ENCODE measurements at places on chromosomes 12 and 14. TPM values are rescaled to one million over a fixed set of nuclear protein-coding genes. Genes with fewer than 3 reads are reported as not detected.

GRCh38 chr14:53683229-53683628, 273.4 kb downstream of the BMP4 start:
- no peak for DNase-seq

GRCh38 chr12:131552492-131552863, 158.4 kb upstream of the SFSWAP start:
- DNase-seq: no peak

Gene SERPINA10
- 0.31 TPM for total RNA-seq

GRCh38 chr12:50110762-50111351, 1.2 kb upstream of the COX14 start:
- peak; percentile 72 for DNase-seq

DNA sequence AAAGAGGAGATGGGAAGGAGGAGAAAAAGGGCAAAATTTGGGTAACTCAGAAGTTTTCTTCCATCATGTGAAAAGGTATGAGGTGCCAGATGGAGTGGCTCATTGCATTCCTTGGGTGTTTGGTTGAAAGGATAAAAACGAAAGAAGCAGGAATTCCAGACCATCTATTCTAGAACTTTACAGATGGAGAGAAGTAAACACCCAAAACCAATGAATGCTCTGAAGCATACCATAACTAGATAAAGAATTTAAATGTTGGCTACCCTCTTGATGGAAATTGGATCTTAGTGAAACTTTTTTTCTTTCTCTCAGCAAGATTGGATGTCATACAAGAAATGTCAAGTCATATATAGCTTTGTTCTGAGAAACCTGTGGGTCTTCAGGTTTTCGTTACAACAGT, 175.6 kb upstream of the FAR2 start:
- DNase-seq: no peak

DNA sequence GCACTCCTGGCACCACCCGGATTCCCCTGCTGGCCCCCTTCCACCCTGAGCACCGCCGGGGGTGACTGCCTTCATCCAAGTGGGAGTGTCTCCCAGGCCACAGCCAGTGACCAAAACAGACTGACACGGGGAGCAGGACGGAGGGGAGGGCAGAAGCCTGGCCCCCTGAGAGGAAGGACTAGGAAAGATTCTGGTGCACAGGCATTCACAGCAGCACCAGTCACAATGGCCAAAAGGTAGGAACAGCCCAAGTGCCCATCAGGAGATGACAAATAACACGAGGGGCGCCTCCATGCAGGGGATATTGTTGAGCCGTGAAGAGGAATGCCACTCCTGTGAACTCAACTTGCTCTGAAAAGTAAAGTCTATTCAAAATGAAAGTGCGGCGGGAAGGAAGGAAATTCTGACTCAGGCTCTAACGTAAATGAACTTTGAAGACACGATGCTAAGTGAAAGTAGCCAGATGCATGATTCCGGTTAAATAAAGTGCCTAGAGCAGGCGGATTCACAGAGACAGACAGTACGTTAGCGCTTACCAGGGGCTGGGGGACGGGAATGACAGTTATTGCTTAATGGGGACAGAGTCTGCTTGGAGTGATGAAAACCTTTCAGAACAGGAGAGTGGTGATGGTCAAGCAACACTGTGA, 146.1 kb upstream of the NCOR2 start:
- no peak for DNase-seq

GRCh38 chr12:24198936-24199671, 249.6 kb upstream of the SOX5 start:
- DNase-seq: no peak

Gene CLEC6A
- total RNA-seq: not detected

- DNase-seq: no peak
Measured at GRCh38 chr12:15699886-15700285, 89.3 kb downstream of the EPS8 start.

- no peak for DNase-seq
Measured at GRCh38 chr12:118190266-118190665, 54.3 kb downstream of the PEBP1 start.

DNA sequence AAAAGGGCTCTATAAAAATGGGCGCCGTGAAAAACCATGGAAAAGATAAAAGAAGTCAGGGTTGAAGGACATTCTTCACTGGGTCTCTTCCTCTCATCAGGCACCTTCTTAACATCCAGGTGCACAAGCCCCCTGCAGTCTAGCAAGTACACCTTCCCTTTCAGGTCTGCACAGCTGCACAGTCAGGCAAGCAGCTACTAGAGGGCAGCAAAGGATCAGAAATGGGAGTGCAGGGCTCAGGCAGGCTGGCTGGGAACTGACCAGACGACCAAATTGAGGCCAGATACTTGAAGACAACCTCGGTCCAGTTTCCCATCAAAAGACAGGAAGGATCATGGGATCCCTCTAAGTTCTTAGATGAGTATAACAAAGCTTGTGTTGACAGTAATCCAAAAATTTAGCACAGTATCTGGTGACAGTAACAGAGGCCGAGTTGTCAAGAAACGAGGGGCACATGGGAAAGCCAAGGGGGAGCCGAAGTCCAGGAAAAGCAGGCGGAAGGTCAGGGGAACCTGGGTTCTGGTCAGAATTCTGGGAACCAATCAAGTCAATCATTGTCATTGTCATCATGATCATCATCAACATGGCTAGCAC, 10.1 kb upstream of the GRIP1 start:
- DNase-seq: peak; percentile 28

GRCh38 chr14:91925001-91925726, 22.3 kb downstream of the FBLN5 start:
- DNase-seq: no peak

- no peak for DNase-seq
Measured at GRCh38 chr12:124856132-124856841, 7.4 kb downstream of the SCARB1 start.

Gene LALBA
- total RNA-seq: not detected

DNA sequence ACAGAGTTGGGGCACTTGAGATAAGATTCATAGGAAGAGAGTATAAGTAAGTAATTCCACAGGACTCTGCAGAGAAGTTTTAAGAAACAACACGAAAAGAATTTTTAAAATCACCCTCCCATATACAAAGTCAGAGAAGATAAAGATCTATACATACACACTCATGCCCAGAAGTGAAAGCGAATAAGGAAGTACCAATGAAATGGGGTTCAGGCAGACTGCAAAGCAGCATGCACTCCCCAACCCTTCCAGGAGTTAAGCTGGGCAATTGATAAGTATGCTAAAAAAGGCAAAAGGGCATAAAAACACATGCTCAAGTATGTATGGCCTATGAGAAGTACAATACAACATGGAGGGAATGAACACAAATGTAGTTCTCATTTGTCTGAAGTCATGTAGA, 246.2 kb upstream of the GRIP1 start:
- no peak for DNase-seq

DNA sequence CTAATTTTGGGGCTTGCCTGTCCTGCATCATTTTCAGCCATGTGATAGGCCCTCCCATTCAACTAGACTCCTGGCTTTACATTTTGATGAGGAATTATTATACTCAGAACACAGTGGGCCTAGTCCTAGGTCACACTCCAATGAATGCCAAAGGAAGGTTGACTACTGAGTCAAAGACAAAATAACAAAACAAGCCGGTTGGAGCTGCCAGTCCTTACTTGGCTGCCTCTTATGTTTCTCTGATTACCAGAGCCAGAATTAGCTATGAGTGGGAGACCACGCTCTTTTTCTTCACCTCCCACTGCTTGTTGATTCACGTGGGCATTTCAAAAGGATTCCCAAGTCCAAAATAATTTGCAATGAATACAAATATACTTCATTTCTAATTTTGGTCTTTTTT, 78.1 kb upstream of the USP44 start:
- no peak for DNase-seq

Gene INHBC
- total RNA-seq: not detected

GRCh38 chr12:68042212-68042699, 53.0 kb downstream of the IFNG-AS1 start:
- no peak for DNase-seq

DNA sequence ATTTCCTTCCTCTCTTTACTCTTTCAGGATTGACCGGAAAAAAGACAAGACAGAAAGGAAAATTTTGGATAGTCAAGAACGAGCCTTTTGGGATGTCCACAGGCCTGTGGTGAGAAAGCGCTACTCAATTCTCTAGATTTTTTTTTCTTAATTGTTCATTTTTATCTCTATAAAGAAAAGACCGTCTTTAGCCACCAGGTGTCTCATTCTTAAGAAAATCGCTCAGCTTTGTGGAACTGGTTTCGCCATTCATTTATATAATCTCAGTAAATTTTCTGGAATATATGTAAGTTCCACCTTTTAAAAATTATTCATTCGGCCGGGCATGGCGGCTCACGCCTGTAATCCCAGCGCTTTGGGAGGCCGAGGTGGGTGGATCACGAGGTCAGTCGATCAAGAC, 421.1 kb downstream of the DPF3 start:
- DNase-seq: no peak

GRCh38 chr12:53061404-53062010, 11.6 kb downstream of the TNS2 start:
- peak; percentile 79 for DNase-seq

DNA sequence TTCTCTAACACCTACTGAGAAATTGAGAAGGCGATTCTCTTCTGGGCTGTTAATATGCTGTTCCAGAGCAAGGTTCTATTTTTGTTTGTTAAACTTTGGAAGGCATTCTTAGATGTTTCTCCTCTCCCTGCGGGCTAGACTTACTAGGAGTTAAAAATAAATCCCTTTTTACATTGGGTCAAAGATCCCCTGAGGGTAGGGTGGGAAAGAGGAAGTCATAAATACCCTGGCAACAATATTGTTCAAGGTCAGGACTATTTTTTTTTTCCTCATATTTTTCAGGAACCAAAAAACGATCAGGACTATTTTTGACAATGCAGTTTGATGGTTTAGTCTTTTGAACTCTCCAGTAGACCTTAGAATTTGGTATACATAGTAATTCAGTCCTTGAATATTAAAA, 12.0 kb upstream of the SLC2A14 start:
- DNase-seq: no peak

DNA sequence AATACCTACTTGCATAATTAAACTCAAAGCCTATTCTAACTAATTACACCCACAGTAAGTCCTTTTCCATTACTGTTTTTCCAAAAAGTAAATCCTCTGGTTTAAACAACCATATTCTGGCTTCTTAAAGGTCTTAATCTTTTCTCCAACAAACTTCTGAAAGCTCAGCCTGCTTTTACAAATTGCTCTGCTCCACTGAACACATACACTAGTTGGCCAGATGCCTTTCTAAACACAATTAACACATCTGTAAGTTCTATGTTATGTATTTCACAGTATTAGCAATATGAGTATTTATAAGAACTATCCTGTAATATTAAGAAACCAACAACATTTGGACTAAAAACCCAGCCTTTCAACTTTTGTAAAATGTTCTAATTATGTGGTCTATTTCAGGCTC, 30.1 kb downstream of the PTPRB start:
- no peak for DNase-seq

DNA sequence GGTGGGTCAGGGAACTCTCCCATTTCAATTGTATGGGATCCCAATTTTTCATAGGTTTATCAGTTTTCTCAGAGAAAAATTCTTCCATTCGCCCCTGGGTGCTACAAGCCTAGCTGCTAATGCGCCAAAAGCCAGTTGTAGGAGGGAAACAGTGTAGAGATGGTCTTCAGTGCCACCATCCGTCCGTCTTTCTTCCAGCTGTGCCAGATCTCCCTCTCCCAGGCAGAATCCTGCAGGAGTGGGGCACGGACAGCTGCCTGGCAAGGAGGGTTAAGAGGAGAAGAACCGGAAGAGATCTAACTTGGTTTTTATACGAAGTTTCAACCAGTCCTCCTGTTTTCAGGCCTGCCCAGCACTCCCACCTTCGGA, 38.9 kb upstream of the FUT8 start:
- no peak for DNase-seq

DNA sequence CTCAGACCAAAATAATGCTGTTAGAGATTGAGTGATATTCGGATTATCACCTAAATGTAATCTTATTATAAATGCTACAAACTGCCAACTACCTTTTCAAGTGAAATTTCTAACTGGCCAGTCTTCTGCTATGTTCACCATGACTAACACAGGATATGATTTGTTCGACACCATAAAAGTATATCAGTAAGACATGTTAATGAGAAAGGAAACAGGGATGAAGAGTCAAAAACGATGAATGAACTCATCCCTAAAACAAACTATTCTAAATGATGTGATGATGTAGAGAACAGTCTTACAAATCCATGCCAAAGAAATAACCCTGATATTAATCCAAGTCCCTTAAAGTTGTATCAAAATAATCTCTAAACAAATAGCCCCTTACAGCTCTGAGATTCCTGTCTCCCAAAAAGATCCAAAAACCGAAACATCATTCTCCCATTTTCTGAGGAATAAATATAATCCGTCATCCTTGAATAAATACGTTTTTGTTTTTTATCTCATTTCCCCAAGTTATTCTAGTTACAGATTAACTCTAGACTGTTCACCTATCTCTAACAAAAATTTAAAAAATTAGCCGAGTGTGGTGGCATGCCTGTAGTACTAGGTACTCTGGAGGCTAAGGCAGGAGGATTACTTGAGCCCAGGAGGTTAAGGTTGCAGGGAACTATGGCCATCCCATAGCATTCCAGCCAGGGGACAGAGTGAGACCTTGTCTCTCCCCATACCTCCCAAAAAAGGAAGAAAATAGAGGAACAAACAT, 9.1 kb downstream of the SCAF11 start:
- DNase-seq: no peak

Gene PLCZ1
- not detected for total RNA-seq

Gene CSRP2
- total RNA-seq: 5.7 TPM

DNA sequence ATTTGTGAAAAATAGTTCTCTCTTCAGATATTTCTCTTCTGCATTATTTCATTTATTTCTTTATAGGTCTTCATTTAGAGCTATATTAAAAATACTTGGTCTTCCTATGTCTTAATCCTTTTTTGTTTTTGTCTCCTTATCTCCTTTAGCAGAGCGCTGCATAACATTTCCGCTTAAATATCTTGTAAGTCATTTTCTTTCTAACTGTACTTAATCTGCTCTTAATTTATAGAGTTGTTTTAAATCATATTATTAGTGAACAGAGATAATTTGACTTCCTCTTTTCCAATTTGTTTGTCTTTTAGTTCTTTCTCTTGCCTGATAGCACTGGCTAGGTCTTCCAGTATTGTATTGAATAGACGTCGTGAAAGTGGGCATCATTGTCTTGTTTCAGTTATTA, 18.0 kb downstream of the LUM start:
- DNase-seq: no peak

Measured in left colon (tissue), 2 donors.